Muscle of back (tissue), 13 donors: ENCODE measurements at places on chromosomes 5 and 9.

DNA sequence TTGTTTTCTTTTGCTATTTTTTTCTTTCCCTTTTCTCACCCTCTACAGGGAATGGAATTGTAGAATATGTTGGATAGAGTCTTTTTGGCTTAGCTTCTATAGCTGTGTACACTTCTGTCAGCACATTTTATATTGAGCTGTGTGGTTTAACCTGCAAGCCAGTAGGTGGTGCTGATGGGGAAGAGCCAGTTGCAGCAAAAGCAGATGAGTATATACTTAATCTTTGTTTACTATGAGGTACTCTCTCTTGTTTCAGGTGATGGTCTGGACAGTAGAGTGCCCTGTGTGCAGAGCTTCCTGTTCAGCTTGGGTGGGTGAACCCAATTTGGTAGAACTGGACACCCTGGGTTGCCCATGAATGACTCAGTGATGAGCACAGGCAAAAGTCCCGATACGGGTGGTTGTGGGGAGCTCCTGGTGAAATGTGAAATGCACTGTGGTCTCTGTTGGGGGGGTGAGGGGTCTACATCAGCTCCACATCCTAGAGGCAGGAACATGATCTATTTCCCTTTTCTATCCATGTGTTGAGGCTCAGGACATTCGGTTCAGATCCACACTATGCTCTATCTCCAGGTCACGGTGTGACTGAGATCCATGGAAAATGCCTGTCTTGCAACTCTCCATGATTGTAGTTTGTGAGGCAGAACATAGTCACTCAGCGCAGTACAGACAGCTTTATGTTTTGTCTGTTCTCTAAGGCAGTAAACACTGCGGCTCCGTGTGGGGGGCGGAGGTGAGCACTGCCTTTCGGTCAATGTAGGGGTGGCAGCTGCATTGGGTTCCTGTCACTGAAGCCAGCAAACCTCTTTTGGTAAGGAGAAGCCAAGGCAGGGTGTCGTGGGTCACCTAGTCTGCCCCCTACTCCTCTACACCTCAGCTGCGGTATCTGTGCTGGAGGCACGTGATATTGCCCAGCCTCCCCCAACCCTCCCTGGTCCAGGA lies 353.2 kb downstream of the PRR16 start:
- DNase-seq, result no peak

DNA sequence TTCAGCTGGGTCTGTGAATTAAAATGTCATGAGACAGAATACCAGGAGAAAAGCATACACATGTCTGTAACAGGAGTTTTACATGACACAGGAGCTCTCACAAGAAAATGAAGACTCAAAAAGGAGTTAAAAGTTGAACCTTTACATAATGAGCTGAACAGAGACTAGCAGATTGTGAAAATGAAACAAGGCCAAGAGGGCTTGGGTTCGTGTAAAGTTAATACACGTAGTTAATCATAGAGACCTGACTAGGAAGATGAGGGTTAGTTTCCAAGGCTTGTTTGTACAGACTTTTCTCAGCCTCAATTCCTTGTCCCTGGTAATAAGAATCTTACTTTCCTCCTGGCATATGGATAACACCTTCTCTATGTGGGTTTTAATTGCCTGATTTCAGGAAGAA lies 1294.0 kb downstream of the MAT2B start:
- DNase-seq, result no peak

GRCh38 chr5:33372721-33373472 lies 67.9 kb upstream of the TARS1 start:
- DNase-seq, result no peak

- DNase-seq, result no peak
These were observed 58.5 kb downstream of the MLANA start for GRCh38 chr9:5949103-5949699.

- no peak for DNase-seq
These were observed 114.3 kb upstream of the BOD1 start for GRCh38 chr5:173730632-173731298.
